ENCODE measurements at places on chromosomes 16 and 17.

- DNase-seq = no peak
Observed at GRCh38 chr16:11258553-11259492, 2.8 kb upstream of the SOCS1 start.

DNA sequence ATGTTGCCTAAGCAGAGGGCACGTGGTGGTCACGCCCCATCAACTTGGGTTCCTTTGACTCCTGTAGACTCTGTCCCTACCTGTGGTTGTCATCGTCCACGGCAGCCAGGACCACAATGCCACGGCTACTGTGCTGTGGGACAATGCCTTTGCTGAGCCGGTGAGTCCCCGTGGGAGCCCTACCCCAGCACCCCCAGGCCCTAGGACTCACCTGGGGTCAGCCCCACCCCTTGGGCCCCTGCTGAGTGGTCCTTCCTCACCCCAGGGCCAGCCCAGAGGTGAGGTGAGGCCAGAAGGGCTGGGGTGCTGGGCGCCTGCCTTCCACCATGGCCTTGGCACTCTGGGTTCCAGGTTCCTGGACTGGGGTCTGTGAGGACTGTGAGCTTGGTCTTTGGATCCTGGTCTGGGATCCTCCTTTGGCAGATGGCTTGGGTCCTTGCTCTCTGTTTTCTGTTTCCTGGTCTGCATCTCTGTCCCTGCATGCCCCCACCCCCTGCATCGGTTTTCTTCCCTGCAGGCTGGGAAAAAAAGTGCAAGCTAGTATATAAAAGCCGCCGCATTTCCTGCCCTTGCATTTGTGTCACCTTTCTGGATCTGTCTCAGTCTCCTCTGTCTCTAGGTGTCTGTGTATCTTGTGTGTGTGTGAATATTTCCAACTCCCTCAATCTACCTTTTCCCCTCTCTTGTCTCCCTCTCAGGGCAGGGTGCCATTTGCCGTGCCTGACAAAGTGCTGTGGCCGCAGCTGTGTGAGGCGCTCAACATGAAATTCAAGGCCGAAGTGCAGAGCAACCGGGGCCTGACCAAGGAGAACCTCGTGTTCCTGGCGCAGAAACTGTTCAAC lies 17.5 kb downstream of the STAT5A start:
- DNase-seq = no peak

DNA sequence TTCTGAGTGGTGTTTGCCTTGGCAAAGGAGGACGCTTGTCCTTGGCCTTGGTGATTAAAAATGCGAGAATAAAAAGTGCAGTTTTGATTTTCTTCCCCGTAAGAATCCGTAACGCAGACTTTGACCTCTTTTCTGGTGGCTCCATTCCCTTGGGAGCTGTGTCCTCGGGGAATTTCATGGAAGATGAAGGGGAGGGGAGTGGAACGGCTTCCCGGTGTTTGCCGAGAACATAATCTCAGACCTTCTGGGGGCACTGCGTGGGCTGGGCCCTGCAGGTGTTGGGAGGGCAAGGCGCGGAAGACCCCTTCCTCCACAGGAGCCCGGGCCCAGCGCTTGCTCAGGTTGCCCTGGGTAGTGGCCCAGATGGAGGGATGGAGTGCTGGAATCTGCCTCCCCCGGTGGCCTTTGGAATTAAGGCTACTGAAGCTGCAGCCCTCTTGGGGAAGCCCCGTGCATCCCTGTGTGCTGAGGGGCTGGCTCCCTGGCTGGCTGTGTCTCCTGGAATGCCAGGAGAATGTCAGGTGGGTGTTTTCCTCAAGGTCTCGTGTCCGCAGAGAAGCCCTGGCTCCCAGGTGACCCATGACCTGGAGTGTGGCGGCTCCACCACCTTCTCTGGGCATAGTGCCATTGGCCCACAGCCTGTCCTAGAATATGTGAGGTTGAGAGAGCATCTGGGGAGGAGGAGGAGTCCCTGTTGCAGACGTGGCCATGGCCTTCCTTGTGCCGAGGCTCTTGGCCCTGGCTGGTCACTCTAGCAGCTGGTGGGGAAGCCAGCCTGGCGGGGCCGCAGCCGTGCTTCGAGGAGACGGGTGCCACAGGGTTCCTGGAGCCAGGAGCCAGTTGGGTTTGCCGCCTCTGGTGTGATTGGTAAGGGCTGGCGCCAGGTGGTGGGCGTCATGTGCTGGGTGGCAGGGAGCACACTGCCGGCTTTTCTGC lies 3.1 kb downstream of the BAIAP2 start:
- no peak for DNase-seq

DNA sequence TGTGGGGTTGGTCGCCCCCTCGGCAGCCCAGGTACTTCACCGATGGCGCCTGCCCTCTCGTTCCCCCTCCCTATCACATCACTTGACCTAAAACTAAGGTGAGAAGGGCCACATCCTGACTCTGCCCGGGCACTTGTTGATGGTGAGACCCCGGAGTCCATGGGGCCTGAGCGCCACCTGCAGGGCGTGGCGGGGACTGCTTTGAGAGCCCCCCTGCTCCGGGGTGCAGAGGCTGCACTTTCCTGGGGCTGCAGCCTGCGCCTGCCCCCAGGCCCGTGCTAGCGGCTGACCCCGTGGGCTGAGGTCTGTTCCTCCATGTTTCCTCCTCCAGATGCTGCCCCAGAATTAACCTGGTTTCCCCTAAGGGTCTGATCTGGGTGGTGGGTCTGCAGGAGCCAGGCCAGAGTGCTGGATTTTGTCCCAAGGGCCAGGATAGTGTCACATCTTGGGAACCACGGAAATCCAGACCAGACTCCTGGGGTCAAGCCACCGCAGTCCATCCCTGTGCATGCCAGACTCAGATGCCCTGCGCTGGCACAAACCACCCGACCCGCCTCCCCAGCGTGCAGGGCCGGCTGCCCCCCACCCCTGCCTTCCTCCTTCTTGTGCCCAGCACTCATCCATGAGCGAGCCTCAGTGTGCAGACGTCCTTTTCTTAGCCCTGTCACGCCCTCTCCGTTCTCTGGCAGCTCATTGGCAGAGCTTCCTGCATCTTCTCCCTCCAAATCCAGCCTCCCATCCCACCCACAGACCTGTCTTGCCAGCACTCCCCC lies 2.7 kb downstream of the NDUFAF8 start:
- DNase-seq = peak; percentile 77

Measured in hematopoietic multipotent progenitor cell treated with erythropoietin and hydrocortisone succinate and interleukin-3 and kit ligand, for 6 days (in vitro differentiated cells).